ENCODE measurements at places on chromosomes 3 and 15.

DNA sequence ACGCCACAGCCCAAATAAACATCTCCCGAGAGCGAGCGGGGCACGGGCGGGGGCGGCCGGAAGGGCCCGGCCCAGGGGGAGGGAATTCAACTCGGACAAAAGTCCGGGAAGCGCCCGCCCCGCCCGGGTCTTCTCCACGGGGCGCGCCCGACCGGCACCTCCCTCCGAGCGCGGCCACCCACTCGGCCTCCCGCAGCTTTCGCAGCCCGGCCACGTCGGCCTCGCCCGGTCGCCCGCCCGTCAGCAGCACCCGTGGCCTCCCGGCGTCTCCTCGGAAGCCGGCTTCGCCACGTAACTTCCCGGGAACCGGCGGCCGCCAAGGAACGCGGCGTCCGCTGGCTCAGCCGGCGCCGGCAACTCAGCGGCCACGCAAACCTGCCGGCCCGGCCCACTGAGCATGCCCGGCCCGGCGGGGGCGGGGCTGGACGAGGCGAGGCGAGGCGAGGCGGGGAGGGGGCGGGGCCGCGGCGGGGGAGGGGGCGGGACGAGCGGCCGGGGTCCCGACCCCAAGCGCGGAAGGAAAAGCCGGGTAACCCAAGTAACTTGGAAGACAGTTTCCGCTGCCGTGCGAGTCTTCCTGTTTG, at the start of gene TJP1:
Gene TJP1 (minus strand): TSS at position 369 of the 584 bp plus-strand sequence. CDS start 440 bp downstream, outside the sequence.
- no peak for DNase-seq

- no peak for DNase-seq
Observed at GRCh38 chr15:73965758-73966113, 26.4 kb downstream of the STOML1 start.

- DNase-seq, result no peak
Observed at GRCh38 chr3:175495331-175495730, 636.2 kb downstream of the NAALADL2 start.

DNA sequence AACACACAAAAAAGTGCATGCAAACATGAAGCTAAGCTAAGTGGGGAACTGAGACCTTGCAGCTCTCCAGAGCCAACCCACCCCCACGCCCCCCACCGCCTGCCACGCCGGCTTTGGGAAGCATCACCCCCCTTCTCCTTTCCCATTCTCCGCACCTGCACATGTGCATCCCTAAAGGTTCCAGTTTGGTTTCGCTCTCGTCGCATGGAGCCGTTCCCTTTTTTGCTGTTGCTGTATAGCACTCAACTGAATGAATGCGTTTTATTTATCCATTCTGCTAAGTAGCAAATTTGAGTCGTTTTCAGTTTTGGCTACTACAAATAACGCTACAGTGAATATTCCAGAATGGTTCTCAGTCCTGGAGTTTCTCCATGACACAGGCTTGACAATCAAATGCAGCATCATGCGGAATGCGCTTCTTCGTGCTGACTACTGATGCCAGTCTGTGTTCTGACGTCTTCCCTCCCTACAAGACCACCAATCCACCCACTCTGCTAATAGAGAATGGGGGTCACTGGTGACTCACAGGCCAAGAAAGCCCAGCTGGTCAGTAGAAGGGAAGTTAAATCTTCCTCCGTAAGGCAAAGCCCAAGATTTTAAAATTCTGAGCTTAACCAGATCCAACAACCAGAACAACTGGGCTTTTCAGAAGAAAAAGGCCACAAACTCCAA, 115.3 kb downstream of the XXYLT1 start:
- no peak for DNase-seq

DNA sequence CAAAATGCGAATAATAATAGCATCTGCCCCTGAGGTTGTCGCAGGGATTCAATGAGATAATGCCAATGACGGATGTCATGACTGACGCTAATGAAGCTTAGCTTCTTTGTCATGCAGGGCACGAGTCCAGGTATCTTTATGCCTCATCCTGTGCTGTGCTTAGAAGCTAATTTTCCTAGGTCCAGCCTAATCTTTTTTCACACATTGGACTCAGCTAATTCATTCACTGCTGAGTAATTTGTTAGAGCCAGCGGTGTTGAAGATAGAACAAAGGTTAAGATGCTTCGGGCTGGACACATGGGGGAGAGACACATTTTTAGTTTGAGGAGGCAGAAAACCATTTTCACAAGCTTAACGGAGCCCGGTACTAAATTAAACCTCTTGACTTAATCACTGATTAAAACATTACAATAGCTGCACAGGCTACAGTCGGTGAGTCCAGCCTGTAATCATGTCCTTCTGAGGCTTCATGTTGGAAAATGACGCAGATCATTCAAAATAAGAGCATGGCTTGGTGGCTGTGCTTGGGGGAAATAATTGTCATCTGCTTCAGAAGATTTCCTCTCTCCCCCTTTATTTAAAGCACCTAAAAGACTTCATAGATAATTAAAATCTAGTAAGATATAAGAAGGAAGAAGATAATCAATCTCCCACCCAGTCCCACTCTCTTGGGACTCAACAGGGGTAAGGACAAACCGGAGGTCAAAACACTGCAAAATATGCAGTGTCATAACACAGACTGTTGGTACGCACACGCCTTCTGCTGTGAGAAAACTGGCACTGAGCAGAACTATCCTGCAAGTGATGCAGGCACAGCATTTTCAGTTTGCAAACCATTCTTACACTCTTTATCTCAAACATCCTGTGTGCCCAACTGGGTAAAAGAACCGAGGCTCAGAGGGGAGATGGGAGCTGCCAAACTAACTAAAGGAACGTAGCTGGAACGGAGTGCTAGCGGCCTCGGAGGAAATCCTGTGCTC, 3.3 kb upstream of the CCDC174 start:
- DNase-seq, result no peak

DNA sequence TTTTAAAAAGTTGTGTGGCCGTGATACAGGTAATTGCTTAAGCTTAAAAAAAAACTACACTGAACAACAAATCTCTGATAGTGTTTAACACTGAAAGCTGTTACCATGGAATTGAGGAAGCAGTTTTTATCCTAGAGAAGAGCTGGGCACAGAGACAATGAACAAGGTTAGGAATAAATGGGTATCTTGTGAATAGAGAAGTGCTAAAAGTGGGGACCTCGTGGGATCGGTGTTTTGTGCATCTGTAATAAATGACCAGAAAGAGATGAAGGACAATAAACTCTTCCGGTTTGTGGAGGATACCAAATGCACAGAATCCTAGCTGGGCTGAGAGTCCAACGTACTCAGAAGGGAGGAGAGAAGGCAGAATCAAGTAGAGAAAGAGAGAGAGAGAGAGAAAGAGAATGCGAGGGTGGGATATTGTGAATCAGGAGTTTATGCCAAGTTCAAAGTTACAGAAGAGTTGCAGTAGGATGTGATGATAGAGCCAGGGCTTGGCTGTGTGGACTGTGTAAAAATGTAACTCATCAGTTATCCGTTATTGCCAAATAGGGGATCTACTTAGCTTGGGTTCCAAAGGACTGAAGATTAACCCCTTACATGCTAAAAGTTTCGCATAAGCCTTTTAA, 148.9 kb downstream of the IL20RB start:
- DNase-seq, result no peak

DNA sequence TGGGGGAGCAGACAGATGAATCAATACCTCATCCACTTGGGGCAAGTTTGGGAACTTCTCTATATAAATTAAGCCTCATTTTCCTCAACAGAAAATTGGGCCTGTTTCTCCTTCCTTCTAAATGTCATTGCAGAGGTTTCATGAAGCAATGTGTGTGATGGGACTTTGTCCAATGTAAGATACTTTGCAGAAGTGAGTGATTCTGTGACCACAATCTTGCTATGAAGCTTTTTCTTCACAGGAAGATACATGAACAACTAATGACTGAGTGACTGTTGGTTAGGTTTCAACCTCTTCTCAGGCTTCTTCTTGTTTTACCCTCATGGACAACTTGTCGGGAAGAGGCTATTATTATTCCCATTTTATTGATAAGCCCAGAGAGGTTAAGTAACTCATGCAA, 11.0 kb downstream of the TMEM45A start:
- no peak for DNase-seq

- no peak for DNase-seq
Observed at GRCh38 chr3:141331377-141332318, 36.7 kb upstream of the ZBTB38 start.

DNA sequence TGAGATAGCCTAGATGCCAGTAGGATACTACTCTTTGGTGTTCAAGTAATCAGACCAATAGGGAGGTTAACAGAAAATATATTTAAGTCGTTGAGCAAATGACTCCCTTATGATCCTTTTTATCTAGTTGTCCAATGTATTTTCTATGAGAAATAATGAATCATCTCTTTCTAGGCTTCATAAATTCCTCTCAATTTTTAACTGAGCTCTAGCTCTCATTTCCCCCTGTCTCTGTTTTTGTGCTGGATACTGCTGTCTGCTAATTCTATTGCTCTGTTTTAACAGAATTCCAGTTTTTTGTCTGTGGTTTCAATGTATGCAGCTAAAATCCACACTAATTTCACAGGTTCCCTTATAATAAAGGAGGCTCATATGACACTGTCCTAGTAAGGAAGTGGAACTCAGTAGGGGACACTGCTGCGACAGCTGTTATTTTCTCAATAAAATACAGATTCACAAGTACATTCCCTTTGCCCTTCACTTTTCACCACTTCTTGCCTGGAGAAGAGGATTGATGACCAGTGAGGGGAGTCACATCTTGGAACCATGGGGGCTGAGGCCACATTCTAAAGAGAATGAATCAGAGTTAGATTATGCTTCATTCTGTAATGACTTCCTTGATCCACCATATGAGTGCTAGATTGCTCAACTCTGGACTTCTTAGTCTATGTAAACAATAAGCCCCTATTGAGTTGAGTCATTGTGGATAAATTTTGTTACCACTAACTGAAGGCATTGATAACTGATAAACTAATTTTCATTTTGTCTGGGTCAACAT, 558.7 kb upstream of the KCNMB2 start:
- DNase-seq, result no peak

GRCh38 chr3:169455472-169455871, 208.0 kb downstream of the MECOM start:
- no peak for DNase-seq

GRCh38 chr3:57689367-57690053, 3.4 kb downstream of the DENND6A start:
- no peak for DNase-seq

DNA sequence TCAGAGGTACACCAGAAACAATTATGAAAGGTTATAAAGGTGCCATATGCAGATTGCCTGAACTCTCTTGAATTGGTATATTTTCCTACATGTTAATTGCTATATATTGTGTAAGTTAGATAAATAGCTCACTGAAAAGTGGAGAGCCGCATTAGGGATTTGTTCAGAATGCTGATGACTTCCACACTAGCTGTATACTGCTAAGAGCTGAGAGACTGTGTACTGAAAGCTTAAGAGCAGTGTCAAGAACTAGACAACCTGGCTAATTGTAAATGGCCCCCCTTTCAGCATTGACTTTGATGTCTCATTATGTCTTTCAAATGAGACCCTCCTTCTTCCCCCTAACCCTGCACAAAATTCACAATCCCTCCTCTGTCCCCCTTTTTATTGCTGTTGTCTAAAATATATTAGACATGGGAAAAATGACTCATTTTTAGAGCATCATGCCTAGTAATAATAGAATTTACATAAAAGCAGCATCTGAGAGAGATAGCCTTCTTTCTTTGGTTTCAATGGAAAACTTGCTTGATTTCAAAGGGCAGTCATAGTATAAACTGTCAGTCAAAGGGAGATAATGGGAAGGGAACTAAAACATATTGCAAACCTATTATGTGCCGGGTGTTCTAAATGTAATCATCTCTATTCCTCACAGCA, 34.7 kb upstream of the GREM1 start:
- no peak for DNase-seq

- DNase-seq, result no peak
Observed at GRCh38 chr3:193130576-193130975, 110.4 kb upstream of the PLAAT1 start.

DNA sequence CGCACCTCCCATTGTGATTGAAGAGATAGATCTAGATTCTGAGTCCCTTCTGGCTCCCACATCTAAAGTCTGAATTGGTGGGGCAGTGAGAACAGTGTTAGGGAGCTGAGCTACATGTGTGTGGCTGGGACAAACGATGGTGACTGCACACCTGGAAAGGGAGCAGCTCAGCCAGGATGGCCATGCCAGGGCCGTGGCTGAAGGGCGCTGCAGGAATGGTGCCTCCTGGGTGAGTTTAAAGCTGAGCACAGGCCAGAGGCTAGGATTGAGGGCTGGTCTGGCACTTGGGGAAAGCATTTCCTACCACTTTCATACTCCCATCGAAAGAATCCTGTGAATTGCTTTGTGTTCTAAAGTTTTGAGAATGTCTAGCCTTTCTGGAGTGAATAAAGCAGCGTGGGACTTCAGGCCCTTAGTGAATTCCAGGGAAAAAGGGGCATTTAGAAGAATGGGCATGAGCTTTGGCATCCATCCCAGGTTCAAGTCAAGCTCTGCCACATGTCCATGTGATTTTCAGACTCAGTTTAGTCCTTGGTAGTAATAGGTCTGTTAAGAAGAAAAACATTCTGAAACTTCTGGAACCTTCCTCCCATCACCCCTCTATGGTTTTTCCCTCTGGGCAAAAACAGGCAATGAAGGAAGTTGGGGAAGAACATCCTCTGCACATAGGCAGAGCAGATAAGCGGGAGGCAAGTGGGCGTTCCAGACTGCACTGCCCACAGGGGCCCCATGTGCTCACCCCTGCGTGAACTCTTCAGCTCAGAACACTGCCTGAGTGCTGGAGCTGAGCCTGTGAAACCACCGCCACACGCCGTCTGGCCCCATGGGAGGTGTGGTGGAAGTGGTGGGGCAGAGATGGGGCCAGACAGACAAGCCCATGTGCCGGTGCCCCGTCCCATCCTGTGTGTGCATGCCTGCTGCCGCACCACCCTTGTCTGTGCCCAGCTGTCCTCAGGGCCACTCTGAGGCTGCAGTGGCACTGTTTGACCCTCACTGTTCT, 12.9 kb upstream of the CPNE9 start:
- DNase-seq, result no peak

GRCh38 chr3:24264748-24265158, 229.9 kb downstream of the THRB start:
- DNase-seq, result no peak

- DNase-seq, result no peak
Observed at GRCh38 chr15:50137330-50137761, 18.3 kb upstream of the ATP8B4 start.

GRCh38 chr3:119635719-119636118, 24.7 kb downstream of the POPDC2 start:
- DNase-seq, result no peak

DNA sequence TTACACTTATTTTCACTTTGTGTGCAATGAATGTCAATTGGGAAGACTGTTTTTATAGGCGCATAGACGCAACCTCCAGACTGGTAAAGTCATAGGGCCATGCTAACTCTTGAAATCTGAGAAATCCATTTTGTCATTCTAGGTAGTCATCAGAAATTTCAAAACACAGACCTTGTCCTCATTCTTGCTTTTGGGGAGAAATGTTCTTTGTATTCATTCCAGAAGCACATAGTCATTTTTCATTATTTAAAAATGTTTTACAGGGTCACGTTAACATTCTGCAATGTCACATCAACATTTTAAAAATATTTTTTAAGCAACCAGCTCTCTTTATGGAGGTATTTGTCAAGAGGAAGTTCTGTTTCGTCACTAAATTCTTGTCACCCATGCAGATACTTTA, 898.4 kb downstream of the PDCD6IP start:
- no peak for DNase-seq

- no peak for DNase-seq
Observed at GRCh38 chr3:173096140-173096539, 44.9 kb downstream of the SPATA16 start.

Data from stimulated activated CD4-positive, alpha-beta T cell treated with anti-CD3 and anti-CD28 coated beads, Interleukin-1b, Interleukin-23, amount 100 ng/mL, for 1 hour (primary cell).